ENCODE measurements at places on chromosomes 13 and 19. TPM values are rescaled to one million over a fixed set of nuclear protein-coding genes. Genes with fewer than 3 reads are reported as not detected.

Gene PTGER1
- total RNA-seq: 15.5 TPM

Gene ZNF154
- total RNA-seq: 7.1 TPM

Gene COL4A1
- 295 TPM for total RNA-seq

Gene ADGRE3
- total RNA-seq: not detected

Gene PSG5
- total RNA-seq: not detected

Gene FBL
- 152 TPM for total RNA-seq

Gene MAST1
- total RNA-seq: 0.13 TPM

Gene APC2
- total RNA-seq: 0.13 TPM

Gene RPL13A
- total RNA-seq: 2,860 TPM

Gene RAB20
- 11.9 TPM for total RNA-seq

Gene TEX26
- total RNA-seq: not detected

Gene TLE6
- total RNA-seq: 1.7 TPM

Gene UBE2L5
- not detected for total RNA-seq

Gene ZNF416
- total RNA-seq: 6.1 TPM

All from aortic smooth muscle cell (primary cell).